ENCODE measurements at places on chromosomes 5 and 9.

DNA sequence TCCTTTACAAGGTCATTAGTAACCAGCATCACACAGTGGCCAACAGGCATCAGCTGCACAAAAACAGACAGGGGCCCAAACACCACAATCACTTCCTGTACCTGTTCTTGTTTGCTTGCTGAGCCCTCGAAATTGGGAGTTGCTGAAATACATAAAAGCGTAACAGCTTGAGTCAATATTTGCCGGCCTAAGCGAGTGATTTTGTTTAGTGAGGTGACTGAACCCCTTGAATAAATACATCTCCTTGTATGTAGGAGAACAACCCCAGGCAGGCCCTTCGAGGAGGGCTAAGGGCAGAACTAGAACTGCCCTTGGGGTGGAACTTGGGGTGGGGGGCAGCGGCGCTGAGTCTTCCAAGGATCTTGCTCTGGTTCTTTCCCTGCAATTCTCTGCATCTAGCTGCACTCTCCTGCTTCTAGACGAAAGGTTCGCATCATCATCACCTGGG is 502.5 kb downstream of the RASEF start:
- no peak for DNase-seq

- DNase-seq, result no peak
Observed at GRCh38 chr9:121239071-121239470, 28.9 kb upstream of the GSN start.

DNA sequence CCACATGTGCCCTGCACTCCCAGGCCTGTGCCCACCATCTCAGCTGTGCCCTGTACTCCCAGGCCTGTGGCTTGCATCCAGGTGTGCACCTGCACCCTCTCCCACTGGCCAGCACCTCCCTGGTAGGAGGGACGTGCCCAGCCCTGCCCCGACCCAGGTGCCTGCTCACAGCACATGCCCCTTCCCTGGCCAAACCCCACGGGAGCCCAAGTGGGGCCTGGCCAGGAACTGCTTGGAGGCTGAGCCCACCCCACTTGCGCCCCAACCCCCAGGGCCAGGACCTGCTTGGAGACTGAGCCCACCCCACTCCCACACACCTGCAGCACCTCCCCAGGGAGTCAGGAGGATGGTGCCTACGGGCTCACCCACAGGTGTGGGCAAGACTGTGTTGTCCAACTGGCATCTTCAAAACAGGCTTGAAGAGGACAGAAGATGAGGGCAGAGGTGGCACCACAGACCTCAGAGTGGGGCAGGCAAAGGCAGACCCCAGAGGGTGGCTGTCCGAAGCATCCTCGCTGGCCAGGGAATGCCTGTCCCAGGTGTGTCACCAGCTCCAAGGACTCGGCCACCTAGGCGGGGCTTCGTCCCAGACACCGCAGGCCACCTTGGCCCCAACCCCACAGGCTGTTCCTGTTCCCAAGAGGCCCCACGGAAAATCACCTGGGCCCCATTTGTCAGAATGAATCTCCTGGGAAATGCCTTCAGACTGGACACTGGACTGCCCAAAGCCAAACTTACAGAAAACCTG is 10.8 kb downstream of the ZDHHC11B start:
- no peak for DNase-seq

- no peak for DNase-seq
Observed at GRCh38 chr5:177498013-177498787, 796 bp upstream of the PDLIM7 start.

- DNase-seq, result no peak
Observed at GRCh38 chr5:119302916-119303897, 52.6 kb upstream of the TNFAIP8 start.

DNA sequence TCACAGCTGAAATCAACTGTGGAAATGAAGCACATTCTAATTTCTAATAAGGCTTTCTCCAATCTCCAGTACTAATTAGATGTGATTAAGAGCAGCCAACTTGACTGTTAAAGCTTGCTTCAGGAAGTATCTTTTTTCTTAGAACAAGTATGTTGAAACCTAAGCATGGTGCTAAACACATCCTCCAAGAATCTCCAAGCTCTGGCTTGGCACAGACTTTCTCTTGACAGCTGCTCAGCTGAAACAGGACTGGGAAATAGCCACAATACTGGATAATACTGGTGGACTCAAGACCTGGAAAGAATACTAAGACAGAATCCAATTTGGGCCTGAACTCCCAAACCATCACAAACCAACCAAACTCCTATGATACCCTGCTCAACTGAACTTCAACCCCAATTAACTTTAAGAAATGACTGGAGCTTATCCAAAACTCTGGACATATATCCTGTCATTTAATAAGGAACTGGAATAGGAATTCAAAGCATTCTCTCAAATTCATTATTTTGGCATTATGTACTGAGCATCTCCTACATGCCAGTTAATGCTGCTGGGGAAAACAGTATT is 16.2 kb downstream of the PRKAA1 start:
- DNase-seq, result no peak

DNA sequence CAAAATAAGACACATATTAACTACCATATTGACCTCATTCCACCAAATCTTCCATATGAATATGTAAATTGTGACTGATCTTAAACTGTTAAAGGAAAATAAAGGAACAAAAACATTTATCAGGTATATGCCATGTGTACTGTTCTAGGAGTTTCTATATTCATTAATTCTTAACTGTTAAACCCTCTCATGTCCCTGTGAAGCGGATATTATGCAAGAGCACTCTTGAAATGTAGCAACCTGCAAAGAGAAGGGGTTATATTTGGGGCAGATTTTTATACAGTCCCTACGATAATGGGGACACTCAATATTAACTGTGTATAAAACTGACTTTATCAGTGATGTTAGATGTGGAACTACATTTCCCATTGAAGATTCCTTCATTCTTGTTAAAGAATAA is 184.9 kb upstream of the OR13F1 start:
- DNase-seq, result no peak

DNA sequence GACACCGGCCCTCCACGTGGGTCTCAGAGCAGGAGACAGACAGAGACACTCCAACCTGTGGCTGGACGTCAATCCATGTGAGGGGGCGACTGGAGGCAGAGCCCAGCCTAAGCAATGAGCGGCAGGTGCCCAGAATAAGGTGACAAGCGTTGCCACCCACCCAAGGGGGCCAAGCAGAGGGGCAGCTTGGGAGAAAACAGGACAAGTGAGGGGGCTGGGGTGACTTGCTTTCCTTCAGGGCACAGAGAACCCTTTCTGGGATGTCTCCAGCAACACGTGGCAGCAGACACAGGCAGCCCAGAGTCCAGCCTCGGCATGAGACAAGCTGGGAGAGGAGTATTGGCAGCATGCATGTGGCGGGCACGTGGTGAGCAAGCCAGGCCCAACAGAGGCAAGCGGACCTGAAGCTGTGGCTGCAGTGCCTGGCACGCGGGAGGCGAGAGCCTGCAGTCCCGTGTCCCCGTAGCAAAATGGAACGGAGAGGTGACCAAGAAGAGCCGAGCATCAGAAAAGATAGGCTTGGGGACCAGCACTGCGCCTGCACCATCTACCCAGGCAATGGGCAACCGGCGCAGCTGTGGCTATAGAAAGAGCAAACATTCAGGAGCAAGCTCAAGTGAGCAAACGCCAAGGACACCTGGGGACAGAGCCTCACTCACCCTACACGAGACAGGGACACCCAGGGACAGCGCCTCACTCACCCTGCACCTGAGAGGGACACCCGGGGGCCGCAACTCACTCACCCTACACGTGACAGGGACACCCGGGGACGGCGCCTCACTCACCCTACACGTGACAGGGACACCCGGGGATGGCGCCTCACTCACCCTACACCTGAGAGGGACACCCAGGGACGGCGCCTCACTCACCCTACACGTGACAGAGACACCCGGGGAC is 6.2 kb downstream of the TERT start:
- DNase-seq, result no peak

- DNase-seq, result no peak
Observed at GRCh38 chr5:55850839-55851674, at the start of gene IL31RA. Gene IL31RA (plus strand): TSS chr5:55851357. CDS start chr5:55851571, 214 bp downstream.

DNA sequence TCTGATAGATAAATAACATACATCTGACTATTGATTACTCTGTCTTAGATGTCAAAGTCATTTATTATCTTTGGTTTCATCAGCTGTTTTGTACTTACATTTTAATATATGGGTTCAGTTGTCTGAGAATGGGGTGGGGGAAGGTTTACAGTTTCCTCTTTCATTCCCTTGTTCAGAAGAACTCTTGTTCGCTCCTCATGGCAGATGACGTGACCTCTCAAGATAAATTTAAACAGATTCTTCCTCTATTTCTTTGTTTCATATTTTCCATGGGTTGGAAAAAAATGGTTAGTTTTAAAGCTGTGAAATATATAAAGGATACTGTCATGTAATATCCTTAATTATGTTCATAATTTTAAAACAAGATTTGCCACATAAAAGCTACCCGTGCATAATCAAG is 61.4 kb downstream of the TSSK1B start:
- no peak for DNase-seq

DNA sequence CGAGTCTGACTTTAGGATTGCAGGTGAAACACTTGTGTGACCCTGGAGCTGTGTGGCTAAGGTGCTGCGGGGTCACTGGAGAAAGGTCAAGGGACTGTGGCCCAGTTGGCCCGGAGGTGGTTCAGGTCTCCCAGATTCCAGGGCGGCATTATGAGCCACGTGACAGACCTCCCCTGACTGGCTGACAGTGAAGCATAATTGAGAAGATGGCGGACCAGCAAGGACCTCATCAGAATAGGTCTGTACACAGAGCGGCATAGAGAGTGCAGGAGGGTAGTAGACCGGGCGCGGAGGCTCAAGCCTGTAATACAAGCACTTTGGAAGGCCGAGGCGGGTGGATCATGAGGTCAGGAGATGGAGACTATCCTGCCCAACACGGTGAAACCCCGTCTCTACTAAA is 815 bp upstream of the ODF2 start:
- no peak for DNase-seq

- no peak for DNase-seq
Observed at GRCh38 chr5:55915783-55916182, 64.6 kb downstream of the IL31RA start.

DNA sequence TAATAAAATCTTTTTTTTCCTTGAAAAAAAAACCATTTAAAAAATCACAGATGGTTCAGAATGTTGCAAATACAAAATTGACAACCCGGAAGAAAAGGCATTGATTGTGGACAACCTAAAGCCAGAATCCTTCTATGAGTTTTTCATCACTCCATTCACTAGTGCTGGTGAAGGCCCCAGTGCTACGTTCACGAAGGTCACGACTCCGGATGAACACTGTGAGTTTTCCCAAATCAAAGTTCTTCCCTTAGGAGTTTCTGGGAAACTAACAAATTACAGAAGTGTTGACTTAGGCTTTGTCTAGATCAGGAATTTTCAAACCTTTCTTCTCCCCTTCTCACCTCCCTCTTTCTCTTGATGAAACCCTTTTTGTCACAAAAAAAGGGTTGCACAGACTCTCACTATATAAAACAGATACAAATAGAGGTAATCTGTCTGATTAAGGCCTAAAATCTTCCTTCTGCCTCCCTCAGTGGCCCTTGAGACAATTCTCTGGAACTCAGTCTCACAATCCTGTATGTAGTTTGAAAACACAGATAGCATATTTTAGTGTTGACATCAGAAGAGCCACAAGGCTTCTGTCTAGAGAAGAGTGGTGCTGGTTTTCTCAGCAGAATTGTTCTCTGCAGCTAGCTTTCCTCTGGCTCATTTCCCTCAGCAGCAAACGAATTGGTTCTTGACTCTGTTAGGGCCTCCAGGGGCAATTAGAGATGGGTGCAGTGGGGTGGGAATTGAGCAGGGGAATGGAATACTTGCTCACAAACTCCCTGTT is 79.5 kb downstream of the OSMR start:
- no peak for DNase-seq

DNA sequence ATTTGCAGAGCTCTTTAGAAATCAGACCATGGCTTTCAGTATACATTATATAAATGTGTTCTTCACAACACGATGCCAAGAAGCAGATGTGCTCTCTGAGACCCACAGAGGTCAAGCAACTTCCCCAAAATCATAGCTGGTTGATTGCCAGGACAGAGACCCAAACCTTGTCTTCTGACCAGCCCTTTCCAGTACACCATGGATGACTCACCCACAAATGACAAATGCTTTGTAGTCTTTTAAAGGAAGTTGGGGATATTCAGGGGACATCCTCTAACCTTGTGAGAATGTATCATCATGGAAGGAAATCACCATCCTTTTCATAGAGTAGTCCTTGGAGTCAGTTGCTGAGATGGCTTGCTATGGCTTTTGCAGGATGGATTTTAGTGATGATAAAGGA is 30.1 kb downstream of the ZNF462 start:
- no peak for DNase-seq

GRCh38 chr9:96139592-96140295 is 162.2 kb downstream of the HSD17B3 start:
- DNase-seq, result no peak

DNA sequence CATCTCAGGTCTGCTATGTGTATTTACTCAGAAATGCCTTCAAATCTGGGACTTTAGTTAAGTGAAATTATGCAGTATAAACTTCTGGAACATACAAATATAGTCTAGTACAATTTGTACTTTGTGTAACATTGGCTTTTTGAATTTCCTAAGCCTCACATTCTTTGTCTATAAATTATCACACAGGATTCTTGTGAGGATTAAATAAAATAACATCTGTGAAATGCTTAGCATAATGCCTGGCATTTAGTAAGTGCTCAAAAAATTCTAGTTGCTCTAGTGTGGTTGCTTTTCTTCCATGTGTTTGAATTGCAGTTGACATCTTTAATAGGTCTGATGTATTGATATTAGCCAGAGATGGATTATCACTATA is 2.6 kb downstream of the HMMR start:
- DNase-seq, result no peak

DNA sequence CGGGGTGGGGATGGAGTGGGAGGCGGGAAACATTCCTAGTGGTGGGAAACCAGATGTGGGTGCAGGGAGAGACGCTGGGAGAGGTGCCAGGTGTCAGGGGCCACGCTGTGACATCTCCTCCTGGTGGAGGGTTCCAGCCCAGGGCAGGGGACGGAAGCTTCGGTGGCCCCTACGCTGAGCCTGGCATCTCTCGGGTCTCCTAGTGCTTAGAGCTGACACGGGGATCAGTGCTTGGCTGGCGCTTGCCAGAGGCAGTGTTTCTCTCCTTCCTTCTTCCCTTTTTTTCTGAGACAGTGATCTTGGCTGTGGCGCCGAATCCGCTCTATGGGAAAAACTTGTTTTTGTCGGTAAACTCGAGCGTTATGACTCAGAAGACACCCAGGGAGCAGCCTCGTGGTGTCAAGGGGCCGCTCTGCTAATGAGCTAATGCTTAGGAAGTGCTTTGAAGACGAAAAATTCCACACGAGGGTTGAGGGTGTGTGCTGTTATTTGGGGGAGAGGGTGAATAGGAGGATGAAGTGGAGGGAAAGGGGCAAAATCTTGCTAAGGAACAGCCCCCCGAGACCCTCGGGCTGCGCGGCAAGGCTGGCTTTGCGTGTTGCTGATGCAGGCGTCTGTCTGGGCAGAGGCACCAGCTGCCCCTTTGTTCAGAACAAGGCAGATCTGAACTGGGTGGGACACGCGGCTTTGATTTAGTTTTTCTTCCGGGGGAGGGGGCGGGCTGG is 20.4 kb upstream of the IER5L start:
- DNase-seq, result no peak

- DNase-seq, result no peak
Observed at GRCh38 chr5:102223542-102224477, 72.3 kb downstream of the SLCO4C1 start.

Data from NCI-H2107 (cell line).